Putamen (tissue), 1 donor: ENCODE measurements at places on chromosomes 7 and 10.

GRCh38 chr10:8554574-8554973 lies 500.1 kb downstream of the GATA3 start:
- no peak for DNase-seq

DNA sequence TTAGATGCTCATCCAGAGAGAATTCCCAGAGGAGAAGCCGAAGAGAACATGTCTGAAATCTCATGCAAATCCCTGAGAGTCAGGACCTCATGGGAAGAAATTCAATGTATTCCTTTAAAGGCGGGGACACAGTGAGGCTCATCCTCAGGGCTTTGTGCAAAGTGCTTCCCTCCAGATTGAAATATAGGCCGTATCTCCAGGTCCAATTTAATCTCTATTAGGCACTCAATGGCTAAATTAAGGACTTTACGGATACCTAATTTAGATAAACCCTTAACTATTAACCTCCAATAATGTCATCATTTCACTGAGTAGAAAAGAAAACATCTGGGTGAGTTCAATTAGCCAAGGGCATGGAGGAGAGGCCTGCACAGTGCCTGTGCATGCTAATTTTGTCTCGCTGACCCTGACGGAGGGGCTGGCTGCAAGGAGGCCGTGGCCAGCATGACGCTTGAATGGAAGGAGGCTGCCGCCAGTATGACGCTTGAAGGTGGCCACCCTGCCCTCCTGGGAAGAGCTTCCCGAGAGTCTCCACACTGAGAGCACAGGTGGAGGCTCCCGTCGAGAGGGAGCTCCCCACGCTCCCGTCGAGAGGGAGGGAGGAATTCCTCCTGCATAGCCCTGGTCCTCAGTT lies 287.6 kb downstream of the ADARB2 start:
- DNase-seq = no peak

DNA sequence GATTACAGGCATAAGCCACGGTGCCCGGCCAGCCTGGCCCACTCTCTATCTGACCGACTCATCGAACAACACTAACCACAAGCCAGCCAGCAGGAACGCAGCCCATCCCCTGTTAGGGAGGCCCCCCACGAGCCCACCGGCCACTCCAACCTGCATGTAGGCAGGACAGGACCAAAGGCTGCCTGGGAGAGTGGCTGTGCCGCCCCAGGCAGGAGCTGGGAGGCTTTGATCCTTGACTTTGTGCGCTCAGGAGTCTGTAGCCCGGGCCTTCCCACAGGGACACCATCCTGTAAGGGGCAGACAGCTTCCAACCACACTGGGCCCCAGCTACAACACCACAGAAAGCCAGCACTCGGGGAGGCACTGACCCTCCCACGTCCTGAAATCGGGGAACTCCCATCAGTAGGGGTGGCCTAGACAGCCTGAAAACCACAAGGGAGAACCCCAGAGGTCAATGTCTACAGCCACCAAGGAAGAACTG lies 29.4 kb downstream of the GRID1 start:
- DNase-seq = no peak

GRCh38 chr10:100496567-100496966 lies 23.1 kb downstream of the SEC31B start:
- DNase-seq = no peak

- no peak for DNase-seq
Observed at GRCh38 chr7:101185258-101185839, 5.3 kb upstream of the NAT16 start.

DNA sequence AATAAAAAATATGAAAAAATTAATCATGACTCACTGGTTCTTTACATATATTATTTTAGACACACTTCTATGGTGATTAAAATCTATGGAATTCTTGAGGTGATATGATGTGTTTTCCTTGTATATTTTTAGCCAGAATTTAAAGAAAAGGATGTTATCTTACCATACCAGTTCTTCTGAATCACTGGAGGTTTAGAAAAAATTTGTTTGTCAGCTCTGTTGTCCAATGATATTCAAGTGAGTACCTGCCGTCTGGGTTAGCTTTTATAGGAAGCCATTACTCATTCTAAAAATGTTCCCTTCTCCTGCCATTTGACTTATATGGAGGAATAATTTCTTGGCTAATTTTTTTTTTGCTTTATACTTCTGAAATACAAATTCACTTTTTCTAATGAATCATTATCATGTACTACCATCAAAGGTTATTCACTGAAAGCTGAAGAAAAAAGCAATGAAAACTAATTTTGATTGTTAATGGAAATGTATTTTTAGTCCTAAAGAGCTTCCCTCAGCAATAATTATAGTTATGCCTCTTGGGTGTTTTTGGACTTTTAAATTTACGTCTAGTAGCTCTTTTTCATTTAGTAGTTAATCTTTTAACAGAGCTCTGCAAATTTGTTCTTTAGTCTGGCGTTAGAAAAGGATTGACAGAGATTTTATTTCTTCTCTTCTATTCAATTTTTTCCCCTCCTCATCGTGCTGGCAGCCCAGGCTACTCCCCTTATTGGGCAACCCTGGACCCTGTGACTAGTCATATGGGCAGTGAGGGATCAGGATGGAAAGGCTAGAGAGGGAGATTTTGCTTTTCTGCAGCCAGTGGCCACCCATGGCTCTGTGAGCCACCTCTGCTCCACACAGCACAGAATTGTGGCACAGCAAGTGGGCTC lies 434.2 kb downstream of the LRMDA start:
- DNase-seq = no peak

- DNase-seq = no peak
Observed at GRCh38 chr10:124619802-124620490, 124.2 kb downstream of the FAM53B start.

DNA sequence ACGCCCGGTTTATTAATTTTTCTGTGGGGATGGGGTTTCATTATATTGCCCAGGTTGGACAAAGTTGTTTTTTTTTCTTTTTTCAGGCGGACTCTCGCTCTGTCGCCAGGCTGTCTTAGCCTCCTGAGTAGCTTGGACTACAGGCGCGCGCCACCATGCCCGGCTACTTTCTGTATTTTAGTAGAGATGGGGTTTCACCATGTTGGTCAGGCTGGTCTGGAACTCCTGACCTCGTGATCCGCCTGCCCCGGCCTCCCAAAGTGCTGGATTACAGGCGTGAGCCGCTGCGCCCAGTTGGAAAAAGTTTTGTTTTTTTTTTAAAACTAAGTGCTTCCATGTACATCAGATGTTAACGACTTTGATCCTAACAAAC lies 542 bp upstream of the ZNF394 start:
- DNase-seq = no peak

DNA sequence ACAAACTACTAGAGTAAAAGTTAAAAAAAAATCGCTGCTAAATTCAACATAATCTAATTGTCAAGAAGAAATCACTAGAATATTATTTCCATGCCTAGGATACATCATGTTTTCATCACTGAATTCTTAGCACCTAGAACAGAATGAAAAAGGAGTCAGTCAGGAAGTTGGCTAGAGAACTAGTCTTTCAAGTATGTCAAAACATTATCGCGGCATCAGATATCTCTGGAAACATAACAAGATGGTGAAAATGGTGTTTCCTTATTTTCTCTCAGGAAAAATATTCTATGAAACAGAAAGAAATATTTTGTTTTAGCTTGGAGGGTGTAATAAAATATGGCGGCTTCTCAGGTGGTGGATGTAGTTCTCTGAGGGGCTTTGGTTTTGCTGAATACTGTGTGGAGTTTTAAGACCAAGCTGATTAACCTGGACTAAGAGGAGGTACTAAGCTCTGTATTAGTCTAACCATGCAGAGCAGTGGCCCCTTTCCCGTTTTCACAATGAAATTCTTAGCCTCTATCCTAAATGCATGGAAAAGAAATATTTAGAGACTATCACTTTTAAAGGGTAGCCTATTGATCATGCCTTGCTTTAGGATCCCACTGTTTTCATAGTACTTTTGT lies 205.6 kb downstream of the MDFIC start:
- no peak for DNase-seq

DNA sequence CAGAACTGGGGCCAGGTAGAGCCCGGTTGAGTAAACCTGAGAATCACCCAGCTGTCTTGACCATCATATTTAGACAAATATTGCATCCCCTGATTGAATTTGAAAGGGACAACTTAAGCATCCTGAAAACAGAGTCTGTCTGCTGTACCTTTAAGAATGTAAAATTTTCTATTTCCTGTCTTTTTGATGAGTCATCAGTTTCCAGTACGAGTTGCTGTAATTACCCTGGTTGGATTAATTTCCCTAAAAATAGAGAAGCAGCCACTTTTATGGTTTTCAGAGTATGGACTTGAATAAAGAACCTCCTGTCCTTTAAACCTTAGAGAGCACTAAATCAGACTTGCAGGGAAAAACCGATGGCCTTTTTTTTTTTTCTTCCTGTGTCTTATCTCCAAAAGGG lies 164.6 kb upstream of the SH2B2 start:
- DNase-seq = no peak

DNA sequence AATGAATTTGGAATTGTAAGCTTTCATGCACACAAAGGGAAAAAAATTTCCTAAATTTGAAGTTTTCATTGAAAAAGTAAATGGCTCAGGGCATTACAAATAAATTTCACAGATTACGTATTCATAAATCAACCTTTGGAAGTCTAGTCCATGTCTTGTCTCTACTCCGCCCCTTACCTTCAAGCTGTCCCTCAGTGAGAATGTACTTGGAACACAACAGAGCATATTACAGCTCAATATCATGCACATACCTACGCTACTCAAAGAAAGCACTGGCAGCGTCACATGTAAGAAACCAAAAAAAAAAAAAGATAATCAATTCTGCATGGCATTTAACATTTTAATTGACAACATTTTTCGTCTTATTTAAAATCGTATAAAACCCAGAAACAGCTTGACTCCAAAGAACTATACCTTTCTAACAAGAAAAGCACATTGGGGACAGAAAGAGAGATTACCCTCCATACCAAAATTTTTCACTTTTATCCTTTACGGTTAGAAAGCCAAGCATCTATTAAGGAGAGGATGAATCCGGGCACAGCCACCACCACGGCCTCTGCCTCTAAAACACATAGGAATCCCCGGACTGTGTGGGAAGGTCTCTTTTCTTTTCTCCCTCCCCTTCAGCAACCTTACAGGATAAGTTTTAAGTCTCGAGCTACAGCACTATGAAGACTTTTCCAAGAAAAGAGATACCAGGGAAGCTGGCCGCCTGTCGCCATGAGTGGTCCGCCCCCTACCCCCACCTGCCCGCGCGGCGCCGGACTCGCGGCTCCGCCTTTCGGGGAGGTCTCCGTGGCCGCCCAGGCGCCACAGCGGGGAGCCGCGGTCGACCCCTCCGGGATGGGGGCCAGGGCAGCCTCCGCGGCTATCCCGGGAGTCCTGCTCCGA lies 1.1 kb downstream of the JMJD1C start:
- no peak for DNase-seq

GRCh38 chr7:139799586-139799985 lies 21.8 kb upstream of the HIPK2 start:
- DNase-seq = no peak

- no peak for DNase-seq
Observed at GRCh38 chr7:157389951-157390730, 53.3 kb downstream of the DNAJB6 start.

- no peak for DNase-seq
Observed at GRCh38 chr7:152340161-152340560, 95.6 kb downstream of the KMT2C start.

GRCh38 chr10:129972966-129973673 lies 9.0 kb upstream of the EBF3 start:
- DNase-seq = no peak

DNA sequence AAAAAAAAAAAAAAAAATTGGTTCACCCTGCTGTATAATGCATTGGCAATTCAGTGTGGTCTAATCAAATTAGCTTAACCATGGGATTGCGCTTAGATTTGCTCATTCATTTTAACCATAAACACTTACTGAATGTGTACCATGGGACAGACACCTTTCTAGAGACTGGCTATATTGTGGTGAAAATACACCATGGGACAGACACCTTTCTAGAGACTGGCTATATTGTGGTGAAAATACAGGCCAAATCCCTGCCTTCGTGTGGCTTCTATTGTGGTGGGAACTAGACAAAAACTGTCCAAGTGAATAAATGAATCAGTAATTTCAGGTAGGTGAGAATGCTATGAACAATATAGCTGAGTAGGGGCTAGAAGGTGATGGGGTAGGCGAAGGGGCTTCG lies 10.2 kb upstream of the REPIN1 start:
- no peak for DNase-seq

GRCh38 chr10:58258977-58259692 lies 8.6 kb downstream of the IPMK start:
- DNase-seq = no peak

DNA sequence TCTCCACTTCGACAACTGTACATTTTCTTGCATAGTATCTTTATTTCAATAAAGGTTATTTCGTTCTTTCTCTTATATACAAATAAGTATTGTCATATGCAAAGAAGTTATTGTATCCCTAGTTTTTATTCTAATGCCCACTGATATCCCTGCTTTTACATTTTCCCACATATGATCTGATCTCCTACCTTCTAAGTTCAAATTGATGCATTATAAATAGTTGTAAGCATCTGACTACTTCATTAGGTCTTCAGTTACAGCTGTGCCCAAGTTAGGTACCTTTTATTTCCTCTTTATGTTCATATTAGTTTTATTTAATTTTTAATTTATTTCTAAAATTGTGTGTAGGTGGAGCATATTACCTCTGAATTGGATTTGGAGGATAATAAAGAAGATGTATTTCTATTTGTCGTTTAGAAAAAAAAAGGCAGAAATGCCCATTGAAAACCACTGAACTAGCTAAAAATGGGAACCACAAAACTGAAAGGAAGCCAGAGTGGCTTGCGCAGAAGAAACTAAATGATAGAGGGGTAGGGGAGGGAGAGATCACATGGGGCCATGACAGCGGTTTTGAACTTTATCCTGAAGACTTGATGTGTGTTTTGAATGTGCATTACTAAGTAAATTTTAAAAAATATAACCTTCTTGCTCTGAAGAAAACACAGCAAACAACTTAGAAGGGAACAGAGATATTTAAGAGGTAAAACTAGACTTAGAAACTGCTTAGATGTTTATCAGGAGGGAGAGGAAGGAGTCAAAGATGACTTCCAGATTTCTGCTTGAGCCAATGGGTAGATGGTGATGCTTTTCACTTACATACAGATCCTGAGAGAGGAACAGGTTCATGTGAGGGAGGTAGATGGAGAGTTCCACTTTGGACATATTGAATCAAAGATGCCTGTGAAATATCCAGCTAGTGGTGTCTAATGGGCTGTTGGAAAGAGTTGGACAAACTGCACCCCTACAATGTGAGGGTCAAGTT lies 9.3 kb upstream of the ZC3HAV1L start:
- DNase-seq = no peak

GRCh38 chr7:85125176-85125575 lies 61.7 kb downstream of the SEMA3D start:
- no peak for DNase-seq

DNA sequence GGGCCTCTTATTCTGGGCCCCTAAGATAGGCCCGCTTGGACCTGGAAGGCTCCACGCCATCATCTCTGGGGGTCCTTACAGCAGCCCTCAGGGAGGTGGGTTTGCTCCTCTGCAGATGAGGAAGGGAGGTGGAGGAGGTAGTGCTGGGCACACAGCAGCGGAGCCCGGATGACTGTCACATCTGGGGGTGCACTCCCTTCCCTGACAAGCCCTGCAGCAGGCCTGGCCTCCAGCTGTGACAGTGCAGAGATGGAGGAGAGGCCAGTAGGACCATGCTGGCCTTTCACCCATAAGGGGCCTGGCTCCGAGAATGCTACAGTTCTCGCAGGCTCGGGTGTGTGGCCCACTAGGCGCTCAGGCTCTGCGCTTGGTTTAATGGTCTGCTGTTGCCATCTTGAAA lies 9.2 kb downstream of the GDF2 start:
- DNase-seq = no peak
